ENCODE measurements at places on chromosomes 2 and 18.
A peak's percentile ranks its signal among the peaks of the same experiment; 100 is the strongest.

DNA sequence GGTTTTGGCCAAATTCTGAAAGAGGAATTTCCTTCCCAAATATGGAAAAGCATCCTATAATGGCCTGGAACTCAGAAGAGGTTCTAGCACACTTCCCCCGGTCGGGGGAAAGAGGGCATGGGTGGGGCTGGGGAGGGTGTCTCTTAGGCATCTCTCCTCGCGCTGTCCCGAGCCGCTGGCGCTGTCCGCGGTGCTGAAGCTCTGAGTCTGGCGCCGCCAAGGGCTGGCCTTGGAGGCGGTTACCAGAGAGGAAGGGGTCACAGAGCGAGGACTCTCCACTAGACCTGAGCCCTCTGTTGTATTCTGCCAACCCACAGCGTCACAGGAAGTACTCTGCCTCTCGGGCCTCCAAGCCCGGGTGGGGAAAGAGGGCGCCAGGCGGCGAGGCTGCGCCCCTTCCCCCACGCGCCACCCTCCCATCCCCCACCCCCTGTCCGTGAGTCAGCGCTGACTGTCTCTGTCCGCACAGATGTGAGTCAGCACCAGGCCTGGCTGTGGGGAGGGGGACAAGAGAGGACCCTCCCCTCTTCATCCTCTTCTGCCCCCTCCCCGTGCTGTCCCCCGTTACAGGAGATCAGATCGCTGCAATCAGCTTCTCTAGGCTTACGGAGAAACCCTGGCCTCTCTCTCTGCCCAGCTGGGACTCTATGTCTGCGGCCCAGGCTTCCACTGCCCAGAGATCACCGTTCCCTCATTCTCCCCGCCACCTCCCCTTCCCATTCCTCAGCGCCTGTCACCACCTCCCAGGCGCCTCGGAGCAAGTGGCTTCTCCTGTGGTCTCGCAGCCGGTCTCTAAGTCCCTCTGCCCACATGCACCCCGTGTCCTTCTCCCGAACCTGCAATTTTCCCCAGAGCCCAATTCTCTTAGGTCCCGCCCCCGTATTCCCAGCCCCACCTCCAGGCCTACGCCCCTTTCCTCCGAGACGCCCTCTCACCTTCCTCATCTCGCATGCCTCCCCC lies 779 bp downstream of the PTPRN start:
- DNase-seq, result peak; percentile 85

GRCh38 chr2:148048475-148049221 lies 27.8 kb downstream of the MBD5 start:
- DNase-seq, result no peak

- no peak for DNase-seq
Observed at GRCh38 chr2:2102866-2103653, 228.0 kb downstream of the MYT1L start.

GRCh38 chr2:53568469-53568868 lies 199.1 kb upstream of the CHAC2 start:
- peak; percentile 75 for DNase-seq

- DNase-seq, result no peak
Observed at GRCh38 chr2:1687254-1687653, 57.1 kb downstream of the PXDN start.

DNA sequence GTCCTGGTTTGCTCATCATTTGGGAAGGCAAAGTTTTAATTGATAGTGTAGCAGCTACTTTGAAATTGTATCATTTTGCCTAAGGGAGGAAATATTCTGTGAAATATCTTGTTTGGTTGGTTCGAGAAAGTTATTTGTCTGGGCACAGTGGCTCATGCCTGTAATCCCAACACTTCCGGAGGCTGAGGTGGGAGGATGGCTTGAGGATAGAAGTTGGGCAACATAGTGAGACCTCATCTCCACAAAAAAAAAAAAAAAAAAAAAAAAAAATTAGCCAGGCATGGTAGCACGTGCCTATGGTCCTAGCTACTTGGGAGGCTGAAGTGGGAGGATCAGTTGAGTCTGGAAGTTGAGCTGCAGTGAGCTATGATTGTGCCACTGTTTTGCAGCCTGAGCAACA lies 3.1 kb upstream of the ADGRF3 start:
- no peak for DNase-seq

DNA sequence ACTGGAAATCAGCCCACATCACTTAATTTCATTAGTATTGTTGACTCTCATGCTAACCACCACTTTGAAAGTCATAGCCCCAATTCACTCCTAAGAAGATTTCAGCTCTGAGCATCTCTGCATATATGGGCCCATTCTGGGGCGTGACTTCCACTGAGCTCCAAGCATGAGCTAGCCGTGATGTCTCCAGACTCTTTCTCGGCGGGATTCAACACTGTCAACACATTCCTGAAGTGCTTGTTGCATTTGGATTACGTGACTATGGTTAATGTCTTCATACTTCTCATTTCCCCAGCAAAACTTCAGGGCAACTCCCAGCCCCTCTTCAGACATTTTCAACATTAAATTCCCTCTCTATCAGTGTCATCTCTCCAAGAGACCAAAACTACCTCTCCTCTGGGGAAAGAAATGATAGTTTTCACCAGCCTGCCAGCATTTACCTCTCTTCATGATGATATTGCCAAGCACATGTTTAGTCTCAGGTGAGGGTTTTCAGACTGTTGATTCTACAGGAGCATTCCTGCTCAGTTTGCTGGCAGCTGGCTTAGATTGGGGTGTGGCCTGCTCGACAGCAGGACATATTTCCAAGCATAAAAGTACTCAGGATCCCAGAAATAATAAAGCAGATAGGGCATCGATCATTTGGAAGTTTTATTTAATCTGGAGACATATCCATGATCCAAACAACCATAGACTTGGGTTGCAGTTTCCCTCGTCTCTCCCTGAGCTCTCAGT lies 81.7 kb downstream of the FEZ2 start:
- peak; percentile 20 for DNase-seq

DNA sequence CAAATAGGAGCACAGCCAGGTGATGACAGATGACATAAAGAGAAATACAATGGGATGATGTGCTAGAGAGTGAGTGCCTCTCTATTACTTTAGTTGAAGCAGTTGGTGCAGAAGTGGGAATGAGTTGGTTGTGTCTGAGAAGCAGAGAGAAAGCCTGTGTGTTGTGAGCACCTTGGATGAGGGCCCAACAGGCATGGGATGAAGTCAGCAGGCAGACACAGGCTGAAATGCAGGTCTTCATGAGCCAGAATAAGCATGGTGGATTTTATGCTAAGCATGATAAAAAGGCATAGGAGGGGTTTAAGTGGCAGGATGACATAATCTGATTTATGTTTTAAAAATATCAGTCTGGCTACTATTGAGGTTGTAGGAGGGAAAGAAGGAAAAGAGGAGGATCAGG lies 71.5 kb downstream of the KLHL14 start:
- DNase-seq, result no peak

DNA sequence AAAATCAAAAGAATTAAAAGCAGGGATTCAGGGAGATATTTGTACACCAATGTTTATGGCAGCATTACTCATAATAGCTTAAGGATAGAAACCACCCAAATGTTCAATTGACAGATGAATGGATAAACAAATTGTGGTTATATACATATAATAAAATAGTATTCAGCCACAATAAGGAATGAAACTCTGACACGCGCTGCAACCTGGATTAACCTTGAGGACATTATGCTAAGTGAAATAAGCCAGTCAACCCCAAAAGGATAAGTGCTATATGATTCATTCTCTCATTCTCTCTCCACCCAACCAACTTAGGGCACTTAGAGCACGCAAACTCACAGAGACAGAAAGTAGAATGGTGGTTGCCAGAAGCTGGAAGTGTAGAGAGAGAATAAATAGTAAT lies 216.8 kb upstream of the SLC14A2 start:
- DNase-seq, result peak; percentile 15

DNA sequence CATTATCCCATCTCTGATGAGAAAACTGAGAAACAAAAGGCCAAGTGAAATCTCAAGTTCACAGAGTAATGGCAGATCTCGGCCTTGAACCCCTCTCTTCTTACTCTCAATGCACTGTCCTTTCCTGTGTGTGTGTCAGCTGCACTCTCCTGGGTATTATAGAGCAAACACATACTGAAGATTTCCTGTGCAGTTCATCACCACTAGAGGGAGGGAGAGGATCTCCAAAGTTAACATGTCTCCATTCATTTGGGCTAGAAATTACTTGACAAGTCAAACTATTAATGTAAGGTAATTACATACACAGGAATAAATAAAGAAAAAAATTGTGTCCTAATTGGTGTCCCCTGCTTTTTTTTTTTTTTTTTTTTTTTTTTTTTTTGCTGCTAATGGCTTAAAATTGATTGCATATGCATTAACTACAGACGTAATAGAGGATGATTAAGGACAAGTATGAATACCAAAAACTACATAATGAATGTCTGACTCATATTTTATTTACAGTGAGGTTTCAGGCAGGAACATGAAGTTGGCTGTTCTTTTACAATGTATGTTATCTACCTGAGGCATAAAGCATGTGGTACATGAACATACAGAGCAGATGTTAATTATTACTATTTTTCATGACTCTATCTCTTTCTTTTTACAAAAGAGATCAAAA lies 269.2 kb downstream of the NYAP2 start:
- peak; percentile 83 for DNase-seq

- DNase-seq, result peak; percentile 49
Observed at GRCh38 chr2:83730223-83730622, 728.9 kb downstream of the SUCLG1 start.

GRCh38 chr2:196598846-196599245 lies 40.7 kb upstream of the CCDC150 start:
- DNase-seq, result no peak

DNA sequence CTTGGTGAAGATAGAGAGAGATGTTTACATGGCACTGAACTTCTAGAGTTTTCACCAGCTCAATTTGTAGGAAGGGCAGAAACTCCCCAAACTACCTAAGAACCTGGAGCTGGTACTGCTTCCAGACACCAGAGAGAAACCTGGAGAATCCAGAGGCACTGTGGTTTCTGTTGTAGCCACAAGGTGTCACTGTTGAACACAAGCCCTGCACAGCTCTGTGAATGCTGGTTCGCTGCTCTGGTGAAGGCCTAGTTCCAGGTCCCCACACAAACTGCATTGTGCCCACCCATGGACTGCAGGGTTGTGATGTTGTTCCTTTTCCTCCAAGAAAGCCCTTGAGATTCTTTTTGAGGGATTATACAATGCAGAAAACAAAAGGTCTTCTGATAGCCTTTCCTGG lies 150.5 kb upstream of the HS6ST1 start:
- no peak for DNase-seq

DNA sequence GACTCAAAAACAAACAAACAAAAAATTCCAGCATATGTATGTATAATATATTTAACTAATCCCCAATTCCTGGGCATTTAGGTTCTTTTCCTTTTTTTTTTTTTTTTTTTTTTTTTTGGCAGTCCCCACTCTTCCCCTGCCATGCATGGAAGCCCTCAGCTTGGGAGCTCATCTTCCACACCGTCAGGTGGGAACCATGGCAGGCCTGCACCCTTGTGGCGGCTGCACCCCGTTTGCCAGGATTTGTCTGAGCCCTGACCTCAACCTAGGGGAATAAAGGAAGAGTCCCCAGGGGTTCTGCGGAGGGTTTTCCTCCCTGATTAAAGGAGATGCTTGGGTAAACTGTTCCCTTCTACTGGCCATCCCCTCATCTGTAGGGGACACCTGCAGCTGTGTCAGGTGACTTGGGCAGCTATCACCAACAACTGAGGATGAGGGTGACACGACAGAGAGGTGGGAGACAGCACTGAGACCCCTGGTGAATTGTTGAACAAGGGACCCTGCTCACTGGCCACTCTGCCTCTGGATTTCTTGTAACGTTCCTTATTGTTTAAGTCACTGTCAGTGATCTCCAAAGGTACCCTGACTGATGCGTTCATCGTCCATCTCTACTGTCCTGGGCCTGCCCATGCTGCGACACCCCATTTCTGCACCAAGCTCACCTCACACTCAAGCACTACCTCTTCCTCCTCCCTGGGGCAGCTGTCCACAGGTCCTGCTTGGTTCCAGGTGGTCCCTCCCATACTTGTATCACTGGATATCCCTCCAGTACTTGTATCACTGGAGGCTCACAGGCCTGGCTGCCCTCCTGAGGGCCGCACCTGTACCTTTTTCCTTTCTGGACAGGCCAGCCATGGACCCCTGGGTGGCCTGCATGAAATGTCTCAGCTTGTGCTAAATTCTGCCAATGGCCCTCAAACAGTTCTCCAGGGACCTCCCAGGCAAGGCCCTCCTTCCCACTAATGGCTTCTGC lies 14.5 kb downstream of the TMEM185B start:
- DNase-seq, result no peak

GRCh38 chr2:11635141-11635540 lies 34.9 kb downstream of the NTSR2 start:
- DNase-seq, result no peak

- no peak for DNase-seq
Observed at GRCh38 chr2:225693259-225693658, 293.7 kb downstream of the NYAP2 start.

DNA sequence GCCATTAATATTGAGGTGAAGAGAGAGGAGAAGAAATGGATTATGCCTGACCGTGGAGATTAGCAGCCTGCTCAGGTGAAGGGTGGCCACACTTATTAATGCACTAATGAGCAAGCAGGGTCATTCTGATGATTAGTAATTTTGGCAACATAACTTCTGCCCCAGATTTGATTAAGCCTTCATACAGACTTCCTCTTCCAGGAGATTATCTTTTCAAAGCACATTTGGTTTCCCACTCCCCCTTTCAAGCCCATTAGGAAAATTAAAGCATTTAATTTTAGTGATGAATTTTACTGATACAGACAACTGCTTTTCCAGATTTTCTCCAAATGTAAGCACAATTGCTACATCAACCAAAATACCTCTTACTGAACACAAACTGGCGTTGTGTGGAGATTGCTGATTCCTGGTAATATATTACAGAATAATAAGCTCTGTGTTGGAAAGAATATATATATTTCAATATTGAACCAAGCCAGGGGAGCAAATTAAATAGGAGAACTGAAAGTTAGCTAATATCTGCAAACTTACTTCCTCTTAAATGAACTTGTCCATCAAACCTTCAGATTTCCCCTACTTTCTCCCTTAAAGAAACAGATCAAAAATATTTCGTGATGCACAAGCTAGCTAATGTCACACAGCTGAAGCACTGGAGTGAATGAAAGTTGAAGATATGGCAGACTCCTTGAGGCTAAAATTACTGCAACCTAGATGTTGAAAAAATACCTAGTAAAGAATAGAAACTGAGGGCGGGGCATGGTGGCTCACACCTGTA lies 140.8 kb downstream of the FAM210A start:
- no peak for DNase-seq

DNA sequence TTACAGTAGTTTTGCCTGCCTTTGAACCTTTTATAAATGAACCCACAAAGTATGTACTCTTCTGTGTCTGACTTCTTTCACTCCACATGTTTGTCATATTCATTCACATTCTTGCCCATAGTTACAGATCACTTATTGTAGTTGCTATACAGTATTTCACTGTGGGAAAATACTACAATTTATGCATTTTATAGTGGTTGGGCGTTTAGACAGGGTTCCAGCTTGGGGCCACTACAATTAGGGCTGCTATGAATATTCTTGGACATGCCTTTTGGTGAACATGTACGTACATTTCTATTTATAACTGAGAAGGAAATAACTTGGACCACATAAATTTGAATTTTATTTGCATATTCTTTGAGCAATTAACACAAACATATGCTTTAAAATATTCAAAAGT lies 15.4 kb upstream of the PMAIP1 start:
- DNase-seq, result no peak

GRCh38 chr2:158337018-158337417 lies 119.5 kb downstream of the CCDC148 start:
- DNase-seq, result no peak

- peak; percentile 34 for DNase-seq
Observed at GRCh38 chr2:19158211-19158610, 200.2 kb downstream of the OSR1 start.
